ENCODE measurements at places on chromosomes 5 and 9. TPM values are rescaled to one million over a fixed set of nuclear protein-coding genes. Genes with fewer than 3 reads are reported as not detected.

DNA sequence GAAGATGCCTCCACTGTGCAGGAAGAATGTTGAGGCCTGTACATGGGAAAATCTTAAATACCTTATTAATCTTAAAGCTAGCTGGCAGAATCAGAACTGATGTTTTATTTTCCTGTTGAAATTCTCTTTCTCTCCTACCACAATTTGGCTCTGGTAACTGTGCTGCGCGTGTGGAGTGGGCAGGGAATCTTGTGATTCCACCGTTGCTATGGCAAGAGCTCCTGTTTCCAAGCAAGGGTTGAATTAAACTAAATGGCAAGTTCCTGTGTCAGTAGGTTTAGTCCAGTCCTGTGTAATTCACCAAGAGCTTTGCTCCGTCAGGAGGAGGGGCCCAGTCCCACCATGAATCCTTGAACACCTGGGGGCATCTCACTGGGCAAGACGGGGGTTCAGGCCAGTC, 36.4 kb downstream of the NXNL2 start:
- no peak for DNase-seq

GRCh38 chr5:147339313-147339712, 104.5 kb downstream of the STK32A start:
- DNase-seq, result no peak

- no peak for DNase-seq
These were observed 31.3 kb upstream of the HTR4 start for GRCh38 chr5:148685520-148686134.

DNA sequence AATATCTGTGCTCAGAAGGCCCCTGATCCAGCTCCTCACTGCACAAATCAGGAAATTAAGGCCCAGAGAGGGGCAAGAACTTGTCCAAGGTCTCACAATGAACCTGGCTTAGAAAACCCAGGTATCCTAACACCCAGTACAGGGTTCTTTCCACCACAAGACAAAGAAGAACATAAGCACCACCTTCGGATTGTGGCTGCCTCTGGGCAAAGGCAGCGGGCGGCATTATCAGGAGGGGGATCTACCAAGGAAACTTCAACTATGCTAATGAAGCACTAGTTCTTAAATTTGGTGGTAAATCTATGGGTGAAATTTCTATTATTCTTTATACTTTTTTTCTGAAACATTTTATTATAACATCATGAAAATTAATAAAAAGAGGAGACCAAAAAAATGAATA, 17.9 kb downstream of the ANXA6 start:
- DNase-seq, result no peak

GRCh38 chr5:163503106-163504078, 2.0 kb upstream of the MAT2B start:
- peak; percentile 69 for DNase-seq

GRCh38 chr5:179054036-179054785, 6.0 kb upstream of the ZNF354C start:
- no peak for DNase-seq

- no peak for DNase-seq
These were observed 12.5 kb downstream of the GARNL3 start for GRCh38 chr9:127277099-127277498.

GRCh38 chr5:81994679-81995078, 22.9 kb downstream of the ATG10 start:
- DNase-seq, result no peak

DNA sequence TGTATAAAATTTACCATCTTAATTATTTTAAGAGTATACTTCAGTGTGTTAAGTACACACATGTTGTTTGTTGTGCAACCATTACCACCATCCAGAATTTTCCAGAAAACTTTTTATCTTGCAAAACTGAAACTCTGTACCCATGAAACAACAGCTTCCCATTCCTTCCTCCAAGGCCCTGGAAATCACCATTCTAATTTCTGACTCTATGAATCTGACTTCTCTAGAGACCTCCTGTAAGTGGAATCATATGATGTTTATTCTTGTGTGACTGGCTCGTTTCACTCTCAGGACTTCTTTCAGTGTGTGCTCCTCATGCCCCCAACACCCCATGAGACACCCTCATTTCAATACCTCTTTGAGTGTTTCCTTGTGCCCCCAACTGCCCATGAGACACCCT, 60.4 kb upstream of the COL15A1 start:
- DNase-seq, result no peak

DNA sequence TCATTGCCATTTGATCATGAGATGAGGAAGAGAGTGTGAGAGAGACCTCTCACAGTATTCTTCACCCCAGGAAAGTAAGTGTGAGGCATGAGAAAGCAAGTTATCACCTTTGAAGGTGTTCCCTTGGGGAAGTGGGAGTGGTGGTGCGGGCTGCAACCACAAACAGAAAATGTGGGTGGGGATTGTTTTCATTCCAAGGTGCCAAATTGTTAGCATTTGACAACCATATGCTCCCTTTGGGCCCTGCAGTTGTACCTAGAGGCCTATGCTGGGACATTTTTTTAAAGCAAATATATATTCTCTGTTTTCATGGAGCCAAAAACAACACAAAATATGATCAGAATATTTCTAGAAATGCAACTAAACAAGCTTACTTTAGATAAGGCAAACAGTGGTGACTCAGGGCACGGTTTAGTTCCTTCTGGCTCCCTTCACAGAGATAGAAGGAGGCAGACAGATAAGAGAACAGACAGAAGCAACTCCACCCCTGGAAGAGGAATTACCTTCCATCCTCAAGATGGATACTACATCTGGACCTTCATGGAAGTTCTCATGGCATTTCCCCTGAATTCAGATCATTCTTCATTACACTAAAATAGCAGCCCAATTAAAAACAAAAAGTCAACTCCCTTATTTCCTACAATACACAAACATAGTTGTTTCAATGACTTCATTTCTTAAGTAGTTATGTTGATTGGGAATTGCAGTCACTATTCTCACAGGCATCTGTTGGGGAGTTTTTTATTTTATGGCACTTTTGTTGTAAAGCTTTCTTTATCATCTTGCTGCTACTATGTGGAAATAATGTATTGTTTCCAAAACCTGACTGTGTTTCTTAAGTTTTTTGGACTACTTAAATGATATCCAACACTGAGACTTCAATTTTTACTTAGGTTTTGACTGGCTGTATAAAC, 416.6 kb downstream of the PLK2 start:
- no peak for DNase-seq

- DNase-seq, result no peak
These were observed 31.2 kb upstream of the SLC12A7 start for GRCh38 chr5:1142886-1143669.

- DNase-seq, result no peak
These were observed 52.1 kb downstream of the RGS7BP start for GRCh38 chr5:64557911-64558310.

DNA sequence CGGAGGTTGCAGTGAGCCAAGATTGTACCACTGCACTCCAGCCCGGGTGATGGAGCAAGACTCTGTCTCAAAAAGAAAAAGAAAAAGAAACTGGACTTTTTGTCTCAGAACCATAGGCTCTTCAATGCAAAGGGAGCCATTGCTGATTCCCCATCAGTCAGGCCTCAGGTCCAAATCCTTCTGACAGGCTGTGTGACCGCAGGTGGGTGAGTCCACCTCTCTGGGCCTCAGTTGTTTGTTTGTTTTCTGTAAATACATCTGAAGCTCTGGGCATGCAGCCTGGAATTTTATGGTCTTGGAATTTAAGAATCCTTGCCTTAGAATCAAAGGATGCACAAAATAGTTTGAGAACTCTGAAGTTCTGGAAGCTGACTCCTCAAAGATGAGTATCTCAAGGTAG, 21.1 kb upstream of the TOR2A start:
- DNase-seq, result no peak

DNA sequence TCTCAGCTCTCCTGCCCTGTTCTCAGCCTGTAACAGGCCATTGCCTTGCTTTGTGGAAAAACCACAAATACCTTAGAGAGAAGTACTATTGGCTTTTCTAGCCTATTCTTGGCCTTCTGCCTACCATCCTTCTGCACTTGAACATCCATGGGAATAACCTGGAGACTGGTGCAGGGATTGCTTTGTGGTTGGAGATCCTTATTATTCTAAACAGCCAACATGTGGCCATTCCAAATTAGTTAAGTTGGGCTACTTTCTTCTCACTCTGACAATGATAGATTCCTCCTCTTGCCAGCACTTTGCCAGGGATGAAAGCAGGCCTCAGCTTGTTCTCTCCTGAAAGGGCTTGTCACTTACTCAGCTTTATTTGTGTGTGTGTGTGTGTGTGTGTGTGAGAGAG, 240.4 kb downstream of the GLIS3 start:
- no peak for DNase-seq

- DNase-seq, result no peak
These were observed 363.9 kb upstream of the SEMA6A start for GRCh38 chr5:116938488-116938887.

- no peak for DNase-seq
These were observed 415.0 kb downstream of the ARHGEF28 start for GRCh38 chr5:74040811-74041491.

DNA sequence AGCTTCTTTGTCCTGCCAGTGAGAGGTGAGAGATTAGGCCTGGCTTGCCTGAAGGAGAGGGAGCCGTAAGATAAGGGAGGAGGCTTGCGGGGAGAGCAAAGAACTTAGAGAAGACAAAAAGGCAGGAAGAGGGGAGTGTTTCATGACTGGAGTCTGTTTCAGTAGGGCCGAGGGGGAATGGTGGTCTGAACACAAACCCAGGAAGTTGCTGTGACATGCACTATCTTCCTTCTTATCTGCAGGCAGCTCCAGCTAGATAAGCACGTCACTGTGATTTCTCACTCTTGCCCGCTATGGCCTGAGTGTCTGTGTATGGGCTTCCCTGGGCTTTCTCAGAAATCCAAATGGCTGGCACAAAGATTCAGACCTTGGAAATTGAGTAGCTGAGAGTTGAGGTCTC, 307.5 kb upstream of the CLINT1 start:
- no peak for DNase-seq

The FGFR4 gene
- polyA plus RNA-seq, result 63.9 TPM

The GGTA1 gene
- 3.9 TPM for polyA plus RNA-seq

The PLPPR1 gene
- 20.6 TPM for polyA plus RNA-seq

The RLN1 gene
- polyA plus RNA-seq, result 0.53 TPM

The CCDC171 gene
- 6.2 TPM for polyA plus RNA-seq

The IL13 gene
- not detected for polyA plus RNA-seq

The NEURL1B gene
- polyA plus RNA-seq, result 15.8 TPM

The ELAVL2 gene
- polyA plus RNA-seq, result 3.4 TPM

The STK10 gene
- polyA plus RNA-seq, result 16.9 TPM

The WDR5 gene
- polyA plus RNA-seq, result 39.1 TPM

The GDNF gene
- 15.2 TPM for polyA plus RNA-seq

The UGT3A2 gene
- 12.5 TPM for polyA plus RNA-seq

The FAM151B gene
- 2.1 TPM for polyA plus RNA-seq

The MORN5 gene
- polyA plus RNA-seq, result 3.0 TPM

The SLC38A9 gene
- polyA plus RNA-seq, result 34.8 TPM

The PWWP2A gene
- polyA plus RNA-seq, result 30.4 TPM

The SLC24A2 gene
- 0.14 TPM for polyA plus RNA-seq

The SPINK4 gene
- not detected for polyA plus RNA-seq
